Activated T-cell treated with anti-CD3 and anti-CD28 coated beads, Interleukin-2, amount 50 U/mL, for 72 hours (primary cell): ENCODE measurements at places on chromosomes 5 and 9. TPM values are rescaled to one million over a fixed set of nuclear protein-coding genes. Genes with fewer than 3 reads are reported as not detected.

PTBP3 gene
- 138 TPM for total RNA-seq

NEURL1B gene
- total RNA-seq, result 0.63 TPM

SPOCK1 gene
- not detected for total RNA-seq

IFNA13 gene
- total RNA-seq, result not detected

CDH9 gene
- not detected for total RNA-seq

ANKRD34B gene
- total RNA-seq, result not detected

PRLR gene
- total RNA-seq, result 0.25 TPM
